ENCODE measurements at places on chromosomes 2 and 18. TPM values are rescaled to one million over a fixed set of nuclear protein-coding genes. Genes with fewer than 3 reads are reported as not detected.

- no peak for DNase-seq
Observed at GRCh38 chr2:71506222-71507153, 53.1 kb downstream of the DYSF start.

DNA sequence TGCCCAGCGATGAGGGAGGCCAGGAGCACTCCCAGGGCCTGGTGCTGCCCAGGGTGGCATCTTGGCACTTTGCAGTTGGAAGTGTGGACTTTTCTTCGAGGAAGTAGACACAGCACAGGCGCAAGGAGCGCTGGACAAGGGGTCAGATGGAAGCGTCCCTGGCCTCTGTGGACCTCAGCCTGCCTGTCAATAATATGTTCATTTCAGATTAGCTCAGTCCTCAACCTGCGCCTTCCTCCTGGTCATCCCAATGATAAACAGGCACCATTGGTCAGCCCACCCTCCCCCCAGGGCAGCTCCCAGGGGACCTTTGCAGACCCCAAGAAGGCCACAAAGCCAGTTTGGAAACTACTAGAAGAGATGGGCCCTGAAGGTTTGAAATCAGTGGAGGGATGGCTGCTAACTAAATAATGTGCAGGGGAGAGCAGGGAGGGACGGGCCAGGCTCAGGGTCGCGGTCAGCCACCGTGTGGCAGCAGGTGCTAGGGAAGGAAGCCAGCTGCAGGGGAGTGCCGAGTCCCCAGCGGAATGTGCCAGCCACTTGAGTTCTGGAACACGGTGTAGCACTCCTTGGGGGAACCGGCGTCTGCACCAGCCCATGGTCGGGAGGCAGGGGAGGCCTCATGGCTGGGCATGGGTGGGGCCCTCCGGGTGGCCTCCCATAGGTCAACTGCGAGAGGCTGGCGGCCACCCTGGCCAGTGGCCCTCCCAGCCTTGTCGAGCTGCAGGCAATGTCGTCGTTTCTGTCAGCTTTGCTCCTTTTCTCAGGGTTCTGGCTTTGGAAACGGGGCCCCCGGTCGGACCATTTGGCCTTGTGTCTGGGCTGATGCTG, 59.9 kb downstream of the ADI1 start:
- DNase-seq = no peak

DNA sequence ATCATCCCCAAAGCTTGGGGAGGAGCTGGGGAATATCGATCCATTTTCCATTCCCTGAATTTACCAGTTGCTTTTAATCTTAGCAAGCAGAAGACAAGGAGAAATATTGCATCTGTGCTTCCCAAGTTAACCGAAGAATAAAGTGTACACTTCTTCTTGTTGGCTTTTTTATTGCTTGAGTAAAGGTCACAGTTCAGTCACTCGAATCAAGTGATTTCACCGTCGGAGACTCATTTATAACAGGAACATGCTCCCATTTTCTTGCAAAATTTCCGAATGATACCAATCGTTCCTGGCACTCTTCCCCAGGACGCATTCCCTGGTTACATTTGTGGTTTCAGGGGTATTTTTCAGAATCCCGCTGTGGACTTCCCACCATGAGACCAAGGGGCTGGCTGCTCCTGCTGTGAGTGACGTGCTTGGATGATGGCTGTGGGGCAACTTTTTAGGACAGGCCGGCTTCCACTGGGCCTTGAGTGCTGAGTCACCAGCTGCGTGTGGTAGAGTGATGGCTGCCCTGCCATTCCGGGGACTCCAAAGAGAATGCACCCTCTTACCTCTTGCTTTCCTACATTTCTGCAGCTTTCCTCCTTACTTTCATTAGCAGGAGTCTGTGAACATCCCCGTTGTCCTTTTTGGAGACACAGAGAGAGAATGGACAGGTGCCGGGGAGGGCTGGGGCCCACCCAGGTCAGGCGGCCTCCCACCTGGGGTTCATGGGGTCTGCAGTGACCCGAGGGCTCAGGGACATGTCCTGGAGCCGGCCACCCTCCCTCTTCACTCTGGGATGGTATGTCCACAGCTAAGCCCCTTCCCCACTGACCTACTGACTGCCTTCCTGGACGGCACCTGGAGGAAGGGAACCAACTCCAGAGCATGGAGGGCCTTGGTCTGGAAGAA, 60.7 kb upstream of the HDAC4 start:
- DNase-seq = no peak

MRPS5 gene
- 52.0 TPM for total RNA-seq

GRCh38 chr18:60975420-60975819, 357.8 kb upstream of the CDH20 start:
- DNase-seq = no peak

GRCh38 chr2:159775021-159775420, 23.0 kb downstream of the CD302 start:
- no peak for DNase-seq

- DNase-seq = no peak
Observed at GRCh38 chr18:32271672-32272208, 81.9 kb downstream of the MEP1B start.

GRCh38 chr2:108612514-108613183, 78.4 kb downstream of the LIMS1 start:
- no peak for DNase-seq

GRCh38 chr2:104164721-104165252, 689.1 kb upstream of the POU3F3 start:
- no peak for DNase-seq

BIN1 gene
- total RNA-seq = 98.8 TPM

DNA sequence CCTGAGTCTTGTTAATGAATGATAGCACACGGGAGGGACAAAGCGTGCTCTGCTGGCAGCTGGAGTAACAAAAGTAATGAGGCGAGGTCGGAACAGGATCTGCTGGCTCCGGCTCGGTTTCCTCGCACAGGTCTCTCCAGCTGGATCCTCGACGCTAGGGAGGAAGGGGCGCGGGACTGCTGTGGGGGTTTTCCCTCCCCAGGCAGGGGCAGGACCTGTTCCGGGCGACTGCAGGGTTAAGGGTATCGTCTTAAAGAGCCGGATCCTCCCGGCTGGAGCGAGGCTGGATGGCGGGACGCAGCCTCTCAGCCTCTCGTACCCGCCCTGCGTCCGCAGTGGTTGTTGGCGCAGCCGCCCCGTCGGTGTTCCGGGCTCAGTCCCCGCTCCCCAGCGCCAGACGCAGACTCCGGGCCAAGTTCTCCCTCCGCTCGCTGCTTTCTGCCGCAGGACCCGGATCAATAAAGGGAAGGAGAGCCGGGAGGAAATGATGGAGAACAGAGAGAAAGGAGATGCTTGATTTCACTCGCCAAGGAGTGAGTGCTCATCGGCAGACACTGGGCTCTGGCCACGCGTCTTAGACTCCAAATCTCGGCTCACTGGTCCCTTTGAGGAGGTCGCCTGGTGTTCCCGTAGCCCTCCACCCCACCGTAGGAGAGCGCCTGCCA, 1.1 kb upstream of the LIPG start:
- DNase-seq = no peak

GRCh38 chr2:101419096-101419663, 31.9 kb upstream of the CREG2 start:
- peak; percentile 30 for DNase-seq

GRCh38 chr2:35343135-35343534, 1012.4 kb upstream of the CRIM1 start:
- no peak for DNase-seq

FAM168B gene
- total RNA-seq = 53.3 TPM

CYRIA gene
- total RNA-seq = 9.3 TPM

ACVR1C gene
- 3.6 TPM for total RNA-seq

- no peak for DNase-seq
Observed at GRCh38 chr18:8752329-8752728, 47.0 kb downstream of the MTCL1 start.

IL37 gene
- total RNA-seq = 2.0 TPM

DNA sequence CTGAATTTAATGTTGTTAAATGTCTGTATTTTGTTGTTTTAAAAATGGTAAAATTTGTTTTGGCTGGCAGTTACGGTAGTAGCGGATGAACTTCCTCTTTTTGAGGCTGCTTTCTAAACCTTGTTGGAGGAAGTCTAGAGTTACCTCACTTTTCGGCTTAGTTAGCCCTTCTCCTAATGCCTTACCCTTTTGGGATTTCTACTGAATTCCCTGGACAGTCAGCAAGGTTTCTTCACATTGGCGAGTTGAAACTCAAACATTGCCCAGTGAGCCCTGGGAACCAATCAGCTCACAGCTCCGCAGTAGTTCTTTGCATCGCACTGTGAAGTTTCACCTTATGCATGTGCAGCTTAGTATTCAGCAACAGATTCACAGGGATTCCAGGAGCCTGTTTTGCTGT, 55.2 kb downstream of the TMEM247 start:
- no peak for DNase-seq

DNA sequence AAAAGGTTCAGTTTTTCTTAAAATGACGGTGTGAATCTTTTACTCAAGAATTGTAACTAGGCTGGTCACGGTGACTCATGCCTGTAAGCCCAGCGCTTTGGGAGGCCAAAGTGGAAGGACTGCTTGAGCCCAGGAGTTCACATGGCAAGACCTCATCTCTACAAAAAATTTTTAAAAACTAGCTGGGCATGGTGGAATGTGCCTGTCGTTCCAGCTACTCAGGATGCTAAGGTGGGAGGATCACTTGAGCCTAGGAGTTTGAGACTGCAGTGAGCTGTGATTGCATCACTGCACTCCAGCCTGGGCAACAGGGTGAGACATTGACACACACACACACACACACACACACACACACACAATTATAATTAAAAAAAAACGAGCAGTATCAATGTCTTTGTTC, 369.8 kb downstream of the DPP10 start:
- no peak for DNase-seq

DNA sequence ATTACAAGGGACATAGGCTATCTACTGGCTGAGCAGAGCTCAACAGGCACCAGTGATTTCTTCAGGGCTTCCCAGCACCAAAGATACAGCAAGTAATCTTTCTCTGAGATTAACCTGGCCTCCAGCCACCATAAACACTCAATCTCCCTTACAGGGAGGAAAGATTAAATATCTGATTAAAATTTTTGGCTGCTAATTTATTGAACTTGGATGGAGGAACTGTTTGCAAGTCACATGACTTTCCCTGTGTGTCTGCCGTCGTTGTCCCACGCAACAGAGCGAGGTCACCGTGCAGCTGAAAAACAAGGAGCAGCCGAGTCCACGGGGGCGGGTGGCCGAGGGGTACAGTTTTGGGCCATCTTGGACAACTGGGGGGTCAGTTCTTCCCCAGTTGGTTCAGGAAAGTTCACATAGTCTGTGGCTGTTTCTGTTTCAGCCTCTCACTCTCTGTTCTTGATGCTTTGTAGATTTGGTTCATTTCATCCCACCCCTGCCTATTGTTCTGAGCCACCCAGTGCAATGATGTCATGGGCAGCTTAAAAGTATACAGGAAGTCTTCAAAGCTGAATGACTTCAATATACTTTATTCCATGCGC, 186.8 kb upstream of the CTAGE1 start:
- peak; percentile 1 for DNase-seq

EVA1A gene
- total RNA-seq = 10.7 TPM

RAB6C gene
- total RNA-seq = not detected

IGFBP5 gene
- total RNA-seq = 246 TPM

TDRD15 gene
- total RNA-seq = 0.10 TPM

- DNase-seq = no peak
Observed at GRCh38 chr2:71281950-71282349, 49.6 kb upstream of the ZNF638 start.

GRCh38 chr2:55408918-55409868, 10.5 kb downstream of the CCDC88A start:
- DNase-seq = no peak

- DNase-seq = no peak
Observed at GRCh38 chr2:28377984-28378678, 14.5 kb upstream of the FOSL2 start.

- no peak for DNase-seq
Observed at GRCh38 chr2:232134939-232135338, 173.4 kb downstream of the DIS3L2 start.

Measured in skin of body (tissue), 3 donors.